ENCODE measurements at places on chromosomes 5 and 9.

- DNase-seq, result no peak
Measured at GRCh38 chr5:41334758-41335157, 121.4 kb upstream of the C6 start.

DNA sequence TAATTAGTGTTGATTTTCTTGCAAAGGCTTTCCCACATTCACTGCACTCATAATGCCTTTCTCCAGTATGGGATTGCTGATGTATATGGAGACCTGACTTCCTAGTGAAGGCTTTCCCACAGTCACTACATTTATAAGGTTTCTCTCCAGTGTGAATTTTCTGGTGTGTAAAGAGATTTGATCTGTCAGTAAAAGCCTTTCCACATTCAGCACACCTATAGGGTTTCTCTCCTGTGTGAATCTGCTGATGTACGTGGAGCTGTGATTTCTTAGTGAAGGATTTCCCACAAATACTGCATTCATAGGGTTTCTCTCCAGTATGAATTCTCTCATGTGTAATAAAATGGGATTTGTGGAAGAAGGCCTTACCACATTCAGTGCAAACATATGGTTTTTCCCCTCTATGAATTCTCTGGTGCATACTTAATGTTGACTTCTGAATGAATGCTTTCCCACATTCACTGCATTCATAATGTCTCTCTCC lies 31.1 kb downstream of the ZNF484 start:
- DNase-seq, result no peak

GRCh38 chr9:73845539-73845938 lies 651.6 kb upstream of the RORB start:
- no peak for DNase-seq

GRCh38 chr9:1591310-1591709 lies 423.8 kb upstream of the SMARCA2 start:
- no peak for DNase-seq

DNA sequence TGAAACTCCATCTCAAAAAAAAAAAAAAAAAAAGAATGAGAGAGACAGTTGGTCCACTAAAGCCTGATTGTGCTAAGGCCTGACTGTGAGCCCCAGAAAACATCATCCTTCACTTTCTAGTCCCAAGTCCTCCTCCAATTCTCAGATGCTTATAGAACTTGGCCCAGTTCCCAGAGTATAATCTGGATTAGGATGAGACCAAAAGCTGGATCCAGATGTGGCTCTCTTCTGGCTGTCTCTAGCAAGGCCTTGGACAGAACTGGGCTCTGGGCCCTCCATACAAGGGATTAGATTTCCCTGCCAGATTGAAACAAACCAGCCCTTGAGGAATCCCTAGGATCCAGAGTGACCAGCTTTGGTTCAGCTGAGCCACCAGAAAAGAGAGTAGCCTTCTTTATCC lies 98.4 kb upstream of the ZNF366 start:
- DNase-seq, result no peak

GRCh38 chr9:132798817-132799790 lies 79.0 kb downstream of the AK8 start:
- DNase-seq, result no peak

- DNase-seq, result no peak
Measured at GRCh38 chr5:142421621-142422397, 97.0 kb upstream of the SPRY4 start.

DNA sequence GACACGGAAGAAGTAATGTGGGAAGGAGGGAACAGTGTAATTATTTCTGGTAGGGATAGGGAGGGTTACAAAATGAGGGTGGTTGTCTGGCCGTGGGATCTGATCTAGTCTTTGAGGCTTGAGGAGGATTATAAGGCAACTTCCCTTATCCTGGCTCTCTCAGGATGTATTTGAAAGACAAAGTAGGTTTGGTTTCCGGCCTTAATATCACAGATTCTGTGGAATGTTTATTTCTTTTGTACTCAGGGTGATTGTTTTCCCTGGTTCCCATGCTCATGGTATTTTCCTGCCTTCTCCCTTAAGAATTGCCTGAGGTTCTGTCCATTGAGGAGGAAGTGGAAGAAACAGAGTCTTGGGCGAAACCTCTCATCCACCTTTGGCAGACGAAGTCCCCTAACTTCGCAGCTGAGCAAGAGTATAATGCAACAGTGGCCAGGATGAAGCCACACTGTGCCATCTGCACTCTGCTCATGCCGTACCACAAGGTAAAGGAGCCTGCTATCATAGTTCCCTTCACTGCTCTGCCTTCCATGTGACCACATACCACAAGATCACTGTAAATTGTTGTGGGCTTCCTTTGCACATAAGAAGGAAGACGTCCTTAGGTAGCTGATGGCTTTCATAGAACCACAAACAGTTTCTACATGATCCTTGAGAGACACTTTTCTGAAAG lies 253.8 kb downstream of the KDM4C start:
- DNase-seq, result peak; percentile 14

GRCh38 chr9:89609426-89610006 lies 4.7 kb downstream of the GADD45G start:
- no peak for DNase-seq

DNA sequence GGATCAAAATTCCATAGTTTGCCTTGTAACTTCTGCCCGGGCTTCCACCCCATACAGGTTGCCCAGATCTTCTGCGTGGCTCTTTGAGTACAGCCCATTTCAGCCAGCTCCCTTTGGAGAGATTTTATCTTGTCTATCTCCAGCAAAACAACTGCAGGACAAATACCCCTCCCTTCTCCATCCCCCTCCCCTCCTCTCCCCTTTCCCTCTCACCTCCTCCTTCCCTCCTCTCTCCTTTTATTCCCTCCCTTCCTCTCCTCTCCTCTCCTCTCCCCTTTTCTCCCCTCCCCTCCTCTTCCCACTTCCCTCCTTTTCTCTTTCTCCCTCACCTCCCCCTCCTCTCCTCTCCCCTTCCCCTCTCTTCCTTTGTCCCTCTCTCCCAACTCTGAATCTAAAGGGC lies 58.2 kb downstream of the COL15A1 start:
- DNase-seq, result no peak

DNA sequence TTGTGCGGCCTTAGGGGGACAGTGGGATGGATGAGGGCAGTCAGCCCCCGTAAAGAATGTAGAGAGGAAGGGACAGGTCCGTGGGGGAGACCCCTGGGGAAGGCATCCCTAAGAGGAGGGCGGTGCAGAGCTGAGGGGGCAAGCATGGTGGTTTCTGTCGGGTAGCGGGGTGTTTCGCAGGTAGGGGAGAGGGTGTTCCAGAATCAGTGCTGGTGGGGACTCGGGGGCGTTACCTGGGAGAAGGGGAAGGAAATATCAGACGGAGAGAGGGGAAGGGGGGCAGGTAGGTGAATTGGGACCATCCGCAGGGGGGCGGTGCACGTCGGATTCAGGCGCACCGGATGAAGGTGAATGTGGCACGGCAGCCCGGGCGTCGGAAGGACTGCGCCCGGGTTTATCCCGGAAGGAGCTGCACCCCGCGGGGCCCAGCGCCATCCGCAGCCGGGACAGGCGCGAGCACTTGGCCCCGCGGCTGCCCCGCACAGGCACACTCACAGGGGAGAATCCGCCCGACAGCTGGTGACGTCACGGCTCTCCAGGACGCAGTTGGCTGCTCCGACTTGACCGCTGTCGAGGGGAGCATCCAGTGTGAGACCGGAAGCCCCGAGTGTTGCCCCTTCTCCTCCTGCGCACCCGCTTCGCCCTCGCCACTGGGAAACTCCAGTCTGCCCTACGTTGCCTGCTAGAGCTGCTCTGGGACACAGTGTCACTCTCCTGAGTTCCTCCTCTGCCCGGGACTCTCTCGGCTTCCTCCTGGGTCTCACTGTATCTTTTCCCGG lies 1.3 kb downstream of the CD72 start:
- peak; percentile 53 for DNase-seq

- no peak for DNase-seq
Measured at GRCh38 chr5:135894789-135895188, 852 bp downstream of the IL9 start.

GRCh38 chr9:114382699-114383520 lies 4.9 kb downstream of the AKNA start:
- peak; percentile 65 for DNase-seq

GRCh38 chr9:75609401-75609800 lies 281.1 kb upstream of the PCSK5 start:
- no peak for DNase-seq

DNA sequence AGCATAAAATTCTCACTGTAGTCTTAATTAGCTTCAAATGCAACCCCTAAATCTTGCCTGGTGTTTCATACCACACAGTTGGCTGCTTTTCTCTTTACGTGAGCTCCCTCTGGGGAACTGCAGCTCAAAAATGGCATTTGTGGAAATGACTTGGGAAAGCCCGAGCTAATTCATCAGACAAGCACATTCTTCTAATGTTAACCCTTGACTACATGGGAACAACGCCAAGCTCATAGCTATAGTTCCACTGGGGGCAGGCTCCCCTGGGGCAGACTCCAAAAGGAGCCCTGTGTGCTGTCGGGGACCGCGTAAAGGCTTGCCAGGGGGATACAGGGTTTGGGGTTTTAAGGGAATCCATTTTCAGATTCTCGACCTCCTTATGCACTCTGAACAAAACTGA lies 301.4 kb upstream of the DAP start:
- no peak for DNase-seq

- DNase-seq, result no peak
Measured at GRCh38 chr5:19886123-19886917, 101.7 kb downstream of the CDH18 start.

- no peak for DNase-seq
Measured at GRCh38 chr5:60482301-60482700, 217.7 kb downstream of the DEPDC1B start.

DNA sequence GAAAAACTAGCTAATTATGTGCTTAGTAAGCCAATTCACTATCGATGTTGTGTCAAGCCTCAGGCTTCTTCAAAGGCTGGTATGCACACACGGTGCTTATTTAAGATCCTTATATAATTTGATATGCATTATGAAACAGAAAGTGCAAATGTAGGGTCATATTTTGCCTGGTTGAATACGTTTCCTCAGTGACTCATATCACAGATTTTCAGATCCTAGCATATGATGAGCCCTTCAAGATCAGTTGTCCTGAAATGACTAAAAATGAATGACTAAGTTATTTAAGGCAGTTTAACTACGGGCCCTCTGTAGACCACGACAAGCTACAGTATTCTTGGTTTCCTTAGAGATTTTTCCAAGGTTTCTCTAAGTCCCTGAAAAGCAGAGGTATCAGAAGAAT lies 778.3 kb downstream of the PRELID2 start:
- DNase-seq, result no peak

- no peak for DNase-seq
Measured at GRCh38 chr5:140146523-140146842, 20.7 kb downstream of the IGIP start.

GRCh38 chr5:147375151-147375550 lies 134.7 kb downstream of the DPYSL3 start:
- DNase-seq, result no peak

- peak; percentile 12 for DNase-seq
Measured at GRCh38 chr9:14428781-14429230, 114.9 kb upstream of the NFIB start.

DNA sequence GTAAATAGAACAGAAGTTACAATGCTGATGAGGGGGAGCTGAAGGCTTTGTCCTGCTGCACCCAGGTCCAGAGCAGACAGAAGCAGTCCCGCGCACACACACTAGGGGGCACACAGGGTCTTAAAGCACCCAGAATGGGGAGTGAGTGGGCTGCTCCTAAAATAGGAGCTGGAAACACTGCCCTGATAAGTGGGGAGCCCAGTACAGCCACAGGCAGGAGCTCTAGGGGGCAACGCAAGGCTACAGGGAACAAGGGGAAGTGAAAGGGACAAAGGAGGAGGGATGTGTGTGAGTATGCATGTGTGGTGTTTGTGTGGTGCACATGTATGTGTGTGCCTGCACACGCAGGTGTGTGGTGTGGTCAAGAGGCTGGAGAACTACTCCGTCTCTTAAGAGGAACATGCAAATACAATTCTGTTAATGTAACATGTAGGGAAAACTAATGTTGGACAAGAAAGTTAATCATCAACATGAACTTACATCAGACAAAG lies 191.5 kb downstream of the ROR2 start:
- DNase-seq, result no peak

DNA sequence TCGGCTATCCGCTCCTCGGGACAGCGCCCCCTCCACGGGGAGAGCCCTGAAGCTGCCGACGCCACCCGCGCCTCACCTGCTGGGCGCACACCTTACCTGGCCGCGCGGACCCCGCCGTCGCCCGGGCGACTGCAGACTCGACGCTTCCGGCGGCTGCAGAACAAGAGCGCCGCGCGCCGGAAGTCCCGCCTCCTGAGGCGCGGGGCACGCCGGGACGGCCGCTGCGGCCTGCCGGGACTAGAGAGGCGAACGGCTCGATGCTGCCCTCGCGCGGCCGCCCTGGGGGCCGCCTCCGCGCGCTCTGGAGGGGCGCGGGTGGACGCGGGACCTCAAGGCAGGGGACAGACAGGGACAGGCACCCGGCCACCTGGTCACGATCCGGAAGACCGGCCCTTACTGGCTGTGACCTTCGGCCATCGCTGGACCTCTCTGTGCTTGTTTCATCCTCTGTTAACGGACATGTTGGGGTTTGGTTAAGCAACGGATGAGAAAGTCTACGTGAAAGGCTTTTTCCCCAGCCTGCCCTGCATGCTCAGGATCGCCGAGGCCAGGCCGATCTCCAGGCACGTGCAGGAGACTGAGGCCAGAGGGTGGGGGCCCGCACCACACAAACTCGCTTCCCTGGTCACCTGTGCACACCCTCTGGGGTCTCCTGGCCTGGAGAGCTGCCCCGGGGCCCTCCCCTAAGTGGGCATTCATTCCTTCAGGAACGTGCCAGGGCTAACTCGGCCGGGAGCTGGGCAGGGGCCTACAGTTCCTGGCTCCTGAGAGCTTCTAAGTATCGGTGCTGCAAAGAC lies at the start of gene SNAPC4:
Gene SNAPC4 (minus strand): TSS at position 133 of the 797 bp plus-strand sequence. CDS start 1,742 bp downstream, outside the sequence.
- peak; percentile 88 for DNase-seq

- DNase-seq, result no peak
Measured at GRCh38 chr5:103433211-103433610, 129.4 kb downstream of the NUDT12 start.

GRCh38 chr5:7978114-7978513 lies 109.2 kb downstream of the MTRR start:
- DNase-seq, result no peak

- DNase-seq, result no peak
Measured at GRCh38 chr9:38339496-38339895, 53.0 kb upstream of the ALDH1B1 start.

DNA sequence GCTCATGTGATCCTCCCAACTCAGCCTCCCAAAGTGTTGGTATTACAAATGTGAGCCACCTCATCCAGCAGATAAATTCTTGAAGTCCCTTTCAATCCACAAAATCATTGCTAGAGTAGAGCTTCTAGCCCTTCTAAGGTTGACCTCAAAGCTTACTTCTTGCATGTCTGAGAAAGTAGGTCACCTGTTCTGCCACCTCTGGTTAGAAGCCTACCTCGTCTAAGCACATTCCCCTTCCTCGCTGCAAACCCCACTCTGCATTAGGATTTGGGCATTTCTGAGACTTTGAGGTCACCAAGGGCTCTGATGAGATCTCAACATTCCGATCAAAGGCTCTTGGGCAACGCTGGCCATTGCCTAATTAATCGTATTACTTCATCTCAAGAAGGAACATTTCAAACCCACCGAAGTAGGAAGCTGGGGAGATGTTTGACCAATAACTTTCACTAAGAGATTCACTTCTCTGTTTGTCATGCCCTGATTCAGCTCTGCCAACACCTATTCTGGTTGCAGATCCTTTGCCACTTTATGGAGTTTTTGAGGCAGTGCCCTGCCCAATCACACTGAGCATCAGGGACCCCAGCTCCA lies 8.6 kb downstream of the ADAM19 start:
- no peak for DNase-seq
